ENCODE measurements at places on chromosomes 3 and 15.

DNA sequence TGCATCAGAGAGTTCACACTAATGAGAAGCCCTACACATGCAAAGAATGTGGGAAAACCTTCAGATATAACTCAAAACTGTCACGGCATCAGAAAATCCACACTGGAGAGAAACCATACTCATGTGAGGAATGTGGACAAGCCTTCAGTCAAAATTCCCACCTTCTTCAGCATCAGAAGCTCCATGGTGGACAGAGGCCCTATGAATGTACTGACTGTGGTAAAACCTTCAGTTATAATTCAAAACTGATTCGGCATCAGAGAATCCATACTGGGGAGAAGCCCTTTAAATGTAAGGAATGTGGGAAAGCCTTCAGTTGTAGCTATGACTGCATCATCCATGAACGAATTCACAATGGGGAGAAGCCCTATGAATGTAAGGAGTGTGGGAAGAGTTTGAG lies 10.2 kb downstream of the ZNF619 start:
- no peak for DNase-seq

DNA sequence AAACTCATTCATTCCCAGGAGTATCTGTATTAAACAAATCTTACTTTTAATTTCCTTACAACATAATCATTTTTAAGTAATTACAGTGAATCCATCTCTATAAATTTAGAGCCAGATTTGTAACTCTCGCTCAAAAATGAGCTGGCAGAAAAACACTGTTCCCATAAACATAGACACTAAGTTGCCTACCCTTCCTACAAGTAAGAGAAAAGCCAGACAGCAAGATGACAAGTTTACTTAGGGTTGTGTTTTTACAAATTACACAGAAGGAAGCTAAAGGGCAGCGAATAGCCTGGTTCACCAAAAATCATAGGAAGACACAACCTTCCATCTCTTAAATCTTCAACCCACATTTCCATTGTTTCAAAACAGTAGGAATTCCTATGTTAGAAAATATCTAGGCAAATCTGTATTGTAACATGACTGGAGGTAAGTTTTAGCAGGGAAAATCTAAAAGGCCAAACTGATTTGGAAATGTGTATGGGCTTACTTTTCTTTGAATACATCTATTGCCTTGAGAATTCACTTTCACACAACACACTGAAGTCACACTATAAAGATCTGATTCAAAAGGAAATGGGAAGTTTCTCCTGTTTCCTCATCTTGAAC lies 21.7 kb downstream of the HERC1 start:
- DNase-seq = no peak

DNA sequence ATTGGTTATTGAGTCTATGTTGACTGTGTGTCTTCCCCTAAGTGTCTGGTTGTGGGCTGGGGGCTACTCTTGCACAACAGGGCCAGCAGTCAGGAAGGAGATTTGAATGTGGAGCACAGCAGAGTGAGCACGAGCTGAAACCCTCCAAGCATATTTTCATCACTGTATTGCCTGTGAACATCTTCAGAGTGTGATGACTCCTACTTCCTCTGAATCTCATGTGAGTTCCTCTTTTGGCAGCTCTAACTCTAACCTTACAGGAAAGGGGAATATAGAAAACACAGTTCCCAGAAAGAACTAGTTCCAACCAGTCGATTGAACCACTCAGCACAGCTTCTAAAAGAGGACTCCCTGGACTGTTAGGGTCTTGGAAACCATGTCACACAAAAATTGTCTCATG lies 211.6 kb downstream of the RAP2B start:
- no peak for DNase-seq

- DNase-seq = no peak
Measured at GRCh38 chr3:172856795-172857742, 106.5 kb downstream of the ECT2 start.

DNA sequence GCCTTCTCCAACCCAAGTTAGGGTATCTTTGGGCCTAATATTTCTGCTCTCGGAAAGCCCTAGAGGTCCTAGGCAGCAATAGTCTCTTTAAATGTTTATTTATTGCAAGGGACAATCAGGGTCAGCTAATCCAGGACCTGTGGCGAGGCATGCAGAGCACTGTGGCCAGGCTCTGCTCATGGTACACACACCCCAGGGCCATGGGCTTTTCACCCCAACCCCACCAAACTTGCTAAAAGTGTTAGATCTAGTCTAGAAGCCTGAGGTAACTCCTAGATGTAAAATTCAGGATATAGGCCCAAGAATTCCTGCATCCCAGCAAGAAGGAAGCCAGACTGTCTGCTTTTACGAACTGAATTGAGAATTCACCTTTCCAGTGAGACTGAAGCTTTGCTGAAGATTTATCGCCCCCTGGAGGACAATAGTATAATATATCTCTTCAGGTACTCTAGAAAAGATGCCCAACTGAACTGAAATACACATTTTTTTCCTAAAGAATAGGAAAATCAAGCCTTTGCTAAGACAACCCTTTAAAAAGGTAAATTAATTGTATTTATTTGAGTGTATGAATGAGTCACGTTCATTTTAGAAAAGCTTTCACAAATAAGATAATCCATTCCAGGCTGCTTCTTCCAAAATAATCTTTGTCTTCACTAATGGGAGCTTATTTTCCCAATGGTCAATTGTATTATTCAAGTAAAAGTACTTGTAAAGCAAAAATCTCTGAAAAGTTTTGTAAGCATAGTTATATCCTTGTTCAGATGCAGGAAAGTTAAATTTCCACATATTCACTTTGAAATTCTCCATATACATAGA lies 89.8 kb downstream of the LRRC3B start:
- no peak for DNase-seq

GRCh38 chr3:184874709-184875644 lies 63.0 kb downstream of the VPS8 start:
- no peak for DNase-seq

- no peak for DNase-seq
Measured at GRCh38 chr3:76470285-76470684, 569.6 kb upstream of the ROBO2 start.

GRCh38 chr3:119856695-119857094 lies 74.8 kb downstream of the NR1I2 start:
- no peak for DNase-seq

- DNase-seq = no peak
Measured at GRCh38 chr3:138065949-138066348, 49.5 kb downstream of the DZIP1L start.

- no peak for DNase-seq
Measured at GRCh38 chr3:100653604-100654294, 44.3 kb downstream of the ADGRG7 start.

DNA sequence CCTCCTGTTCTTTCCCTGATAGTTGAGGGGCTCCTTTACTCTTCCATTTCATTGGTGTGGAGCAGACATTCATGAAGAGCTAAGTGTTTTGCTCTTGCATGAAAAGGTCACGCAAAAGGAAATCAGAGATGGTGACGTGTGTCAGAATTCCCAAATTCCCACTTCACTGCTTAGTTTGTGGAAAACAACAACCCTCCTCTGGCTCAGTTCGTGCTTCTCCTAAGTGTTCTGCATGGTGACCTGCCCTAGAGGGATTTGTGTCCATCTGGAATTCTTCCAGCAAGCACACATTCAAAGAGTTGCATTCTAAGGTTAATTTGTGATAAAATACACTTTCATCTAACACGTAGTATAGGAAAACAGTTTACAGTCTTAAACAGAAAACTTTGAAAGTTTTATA lies 95.6 kb downstream of the IMPG2 start:
- DNase-seq = no peak

DNA sequence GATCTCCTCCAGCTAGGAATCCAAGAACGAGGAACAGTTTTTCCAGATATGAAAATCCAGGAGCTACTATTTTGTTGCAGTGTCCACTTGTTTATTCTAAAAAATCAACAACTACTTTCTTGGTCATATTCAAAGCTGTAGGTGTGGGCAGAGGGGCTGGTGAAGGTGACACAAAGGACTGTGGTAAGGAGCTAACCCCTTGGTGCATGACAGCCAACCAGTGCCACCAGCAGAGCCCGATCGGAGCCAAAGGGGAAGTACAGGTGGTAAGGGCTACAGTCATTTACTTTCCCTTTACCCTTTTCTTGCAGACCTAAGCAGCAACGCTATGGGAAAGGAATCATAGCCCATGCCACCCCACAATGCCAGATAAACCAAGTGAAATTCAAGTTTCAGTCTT lies 30.7 kb downstream of the PLA1A start:
- DNase-seq = no peak

- DNase-seq = no peak
Measured at GRCh38 chr3:72262736-72263135, 477.8 kb upstream of the PROK2 start.

DNA sequence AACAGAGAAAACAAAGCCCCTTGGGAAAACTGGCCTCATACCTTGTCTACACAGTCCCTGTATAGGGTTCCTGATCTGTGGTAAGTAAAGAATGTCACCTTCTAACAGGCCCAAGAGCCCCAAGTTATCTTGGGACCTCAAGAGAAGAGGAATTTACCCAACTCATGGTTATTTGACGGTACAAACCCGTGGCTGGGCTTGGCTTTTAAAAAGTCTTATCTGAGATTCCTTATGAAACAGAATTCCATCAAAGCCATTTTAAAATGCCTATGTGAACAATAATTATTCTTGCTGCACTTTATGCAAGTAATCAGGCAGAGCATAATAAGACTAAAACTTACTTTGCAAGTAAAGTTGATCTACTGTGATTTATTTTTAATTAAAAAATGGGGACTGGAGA lies 13.9 kb upstream of the SORD start:
- DNase-seq = no peak

GRCh38 chr3:12190221-12190807 lies 31.6 kb upstream of the TIMP4 start:
- no peak for DNase-seq

- no peak for DNase-seq
Measured at GRCh38 chr15:41530363-41530956, 13.6 kb downstream of the RPAP1 start.

DNA sequence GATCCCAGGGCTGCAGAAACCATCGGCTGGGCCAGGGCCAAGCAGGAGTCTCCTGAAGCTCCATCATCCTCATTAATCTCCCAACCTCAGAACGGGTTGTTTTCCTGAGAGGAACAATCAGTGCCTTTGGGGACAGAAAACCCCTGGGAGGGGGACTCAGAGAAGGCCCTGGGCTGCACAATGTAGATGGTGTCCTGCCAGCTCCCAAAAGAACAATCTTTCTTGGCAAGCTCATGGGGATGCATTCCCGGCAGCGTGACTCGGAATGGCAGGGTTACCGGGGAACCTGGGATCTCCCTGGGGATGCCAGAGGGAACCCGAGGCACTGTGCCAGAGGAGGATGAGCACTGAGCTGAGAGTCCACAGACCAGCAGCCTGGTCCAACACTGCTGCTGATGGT lies 72.1 kb upstream of the ATP2B2 start:
- DNase-seq = no peak

DNA sequence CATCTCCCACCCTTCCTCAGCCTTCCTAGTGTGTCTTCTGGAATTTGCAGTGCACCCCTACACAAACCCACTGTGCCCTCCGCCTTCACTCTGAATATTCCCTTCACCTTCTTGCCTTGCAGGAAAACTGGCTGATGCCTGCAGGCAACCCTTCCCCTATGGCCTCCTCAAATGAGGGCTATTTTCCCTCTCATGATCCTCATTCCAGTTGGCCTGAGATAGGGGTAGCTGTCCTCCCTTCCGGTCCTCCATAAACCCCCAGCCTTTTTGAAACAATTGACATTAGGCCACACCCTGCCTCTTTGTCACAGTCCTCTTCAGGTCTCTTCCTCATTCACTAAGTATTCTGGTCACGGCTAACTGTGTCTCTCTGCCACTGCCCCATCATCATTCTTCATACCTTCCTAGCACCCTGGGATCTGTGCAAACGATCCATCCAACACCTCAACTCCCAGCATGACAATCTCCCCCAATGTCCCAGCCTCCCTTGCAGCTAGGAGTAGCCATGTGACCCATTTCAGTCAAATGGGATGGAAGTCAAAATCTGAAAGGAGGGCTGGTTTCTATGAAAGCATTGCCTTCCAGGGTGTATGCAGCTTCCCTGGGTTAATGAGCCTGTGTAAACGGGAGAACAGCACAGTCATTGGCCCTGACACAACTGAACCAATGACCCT lies 8.5 kb upstream of the TICRR start:
- DNase-seq = no peak

DNA sequence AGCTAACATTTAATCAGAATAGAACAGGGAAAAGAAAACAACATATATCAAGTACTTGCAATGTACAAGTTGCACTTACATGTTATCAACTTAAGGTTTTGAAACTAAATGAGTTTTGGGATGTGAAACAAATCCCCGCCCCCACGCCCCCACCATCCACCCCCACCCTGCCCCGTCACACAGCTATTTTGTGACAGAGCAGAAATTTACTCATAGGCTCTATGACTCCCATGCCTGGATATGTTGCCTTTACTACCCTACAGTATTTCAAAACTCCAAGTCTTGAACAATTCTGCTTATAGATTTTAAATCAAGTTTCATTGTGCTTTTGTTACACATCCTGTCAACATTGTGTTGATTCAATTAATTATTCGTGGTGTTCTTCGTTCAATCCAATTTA lies 18.1 kb upstream of the IL1RAP start:
- no peak for DNase-seq

DNA sequence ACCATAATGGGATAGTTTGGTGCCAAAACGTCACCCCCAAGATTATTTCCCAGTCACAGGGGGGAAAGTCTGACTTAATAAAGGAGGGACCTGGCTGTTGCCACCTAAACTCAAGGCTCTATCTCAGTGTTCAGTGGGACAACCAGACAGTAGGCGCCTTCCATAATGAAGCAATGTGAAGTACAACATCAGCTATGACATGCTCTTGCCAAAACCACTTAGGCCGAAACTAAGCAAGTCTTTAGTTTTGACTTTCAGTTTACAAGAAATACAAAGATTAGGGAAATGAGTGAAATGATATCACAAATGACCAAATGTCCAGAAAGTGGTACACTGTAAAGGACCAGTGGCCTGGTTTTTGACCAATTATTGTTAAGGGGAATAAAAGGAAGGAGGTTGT lies 32.9 kb downstream of the SOX14 start:
- DNase-seq = no peak

DNA sequence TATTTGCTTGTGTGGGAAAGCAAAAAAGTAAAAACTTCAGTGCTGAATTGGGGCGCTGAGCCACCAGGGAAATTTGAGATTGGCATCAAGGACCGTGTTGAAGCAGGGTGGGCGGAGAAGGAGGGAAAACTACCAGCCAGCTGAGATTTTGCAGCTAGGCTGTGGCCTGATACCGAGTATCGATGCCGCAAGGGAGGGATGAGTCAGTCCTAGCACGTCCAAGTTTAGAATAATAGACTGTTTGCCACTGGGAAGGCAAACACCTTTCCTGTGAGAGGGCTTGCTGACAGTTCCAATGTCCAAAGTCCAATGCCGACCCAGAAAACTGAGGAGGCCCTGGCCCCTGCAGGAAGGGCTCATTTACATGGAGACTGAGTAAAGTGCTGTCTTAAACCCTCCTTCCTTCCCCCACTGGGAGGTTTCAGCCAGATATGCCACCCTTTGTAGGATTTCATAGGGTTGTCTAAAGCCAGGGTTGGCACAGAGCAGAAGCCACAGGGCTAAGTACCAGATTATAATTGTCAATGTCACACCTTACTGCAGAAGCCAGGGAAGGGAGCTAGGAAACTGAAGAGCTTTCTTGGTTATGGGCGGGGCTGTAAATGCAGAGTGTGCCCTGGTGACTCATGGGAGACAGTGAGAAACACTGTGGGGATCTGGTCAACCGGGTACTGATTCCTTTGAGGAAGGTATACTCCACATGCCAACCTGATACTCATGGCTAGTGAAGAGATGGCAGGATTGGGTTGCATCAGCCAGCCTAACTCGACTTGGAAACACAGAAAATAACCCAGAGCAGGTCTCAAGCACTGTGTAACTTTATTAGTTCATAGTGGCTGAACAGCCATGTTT lies 28.4 kb upstream of the PIK3CB start:
- DNase-seq = no peak

- DNase-seq = no peak
Measured at GRCh38 chr3:150751781-150752263, 11.1 kb downstream of the SIAH2 start.

Data from stimulated activated CD4-positive, alpha-beta T cell treated with anti-CD3 and anti-CD28 coated beads, Interleukin-12 subunit alpha, Interleukin-12 subunit beta, amount 100 ng/mL, for 4 hours (primary cell).